Natural killer cell (primary cell): ENCODE measurements at places on chromosomes 13 and 19.

DNA sequence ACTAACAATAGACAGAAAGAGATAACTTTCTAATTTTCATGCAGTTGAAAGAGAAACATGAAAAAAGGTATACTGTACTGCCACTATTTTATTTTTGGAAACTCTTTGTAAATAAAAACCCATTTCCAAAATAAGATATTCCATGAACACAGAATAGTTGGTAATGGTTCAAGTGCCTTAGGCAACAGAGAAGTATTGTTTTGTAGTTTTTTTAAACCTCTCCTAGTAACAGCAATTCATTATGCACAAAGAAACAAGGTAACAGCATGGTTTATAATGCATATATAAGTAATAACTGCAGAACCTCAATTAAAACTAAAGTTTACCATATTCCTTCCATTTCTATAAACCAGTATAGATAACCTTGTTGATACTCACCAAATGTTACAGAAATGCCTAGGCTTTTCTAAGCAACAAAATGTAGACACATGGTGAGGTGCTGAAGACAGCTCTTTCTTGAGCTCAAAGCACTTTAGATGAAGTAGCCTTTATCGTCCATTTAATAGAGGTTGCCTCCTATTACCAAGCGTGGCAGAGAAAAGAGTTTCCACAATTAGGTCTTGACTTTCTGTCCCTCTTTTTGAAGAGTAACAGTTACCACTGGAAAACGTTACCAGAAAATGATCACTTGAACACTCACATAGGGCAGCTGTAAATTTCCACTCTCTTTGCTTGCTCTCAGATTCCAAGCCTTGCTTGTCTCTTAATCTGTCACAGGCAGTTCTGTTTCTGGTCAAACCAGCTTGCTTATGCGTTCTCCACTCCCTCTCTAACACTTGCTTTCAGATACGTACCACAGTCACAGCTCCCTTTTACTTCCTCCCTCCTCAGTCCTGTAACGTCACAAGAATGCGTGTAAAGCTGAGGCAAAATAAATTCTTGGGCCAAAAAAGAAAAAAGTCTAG is 42.9 kb downstream of the CAB39L start:
- DNase-seq = no peak

DNA sequence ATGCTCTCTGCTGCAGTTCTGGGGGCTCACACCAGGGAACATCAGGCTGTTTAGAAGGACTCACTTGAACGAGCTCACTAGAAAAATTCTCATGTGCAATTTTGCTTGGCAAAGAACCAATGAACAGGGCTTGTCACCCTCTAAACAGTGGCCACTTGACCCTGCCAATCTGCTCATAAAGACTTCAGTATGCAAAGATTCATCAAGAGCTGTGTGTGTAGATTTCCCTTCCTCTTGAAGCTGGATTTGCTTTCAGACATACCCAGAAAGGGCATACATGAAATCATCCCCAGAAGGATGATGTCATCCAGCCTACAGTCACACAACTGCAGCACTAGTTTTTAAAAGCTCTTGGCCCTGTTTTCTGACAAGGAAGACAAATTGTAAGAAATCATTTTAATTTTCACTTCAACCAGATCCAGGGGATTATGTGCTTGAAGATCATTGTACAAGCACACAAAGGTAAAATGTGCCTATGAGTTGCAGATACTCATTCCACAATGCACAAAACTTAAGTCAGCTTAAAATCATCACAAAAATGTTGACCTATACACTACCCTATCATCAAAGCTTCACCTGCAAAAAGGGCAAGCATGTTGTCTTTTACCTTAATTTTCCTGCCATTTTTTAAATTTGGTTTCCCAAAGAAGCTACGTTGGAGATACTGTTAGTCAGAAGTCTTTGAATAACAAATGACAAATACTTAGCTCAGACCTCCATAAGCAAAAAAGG is 5.2 kb upstream of the STK24 start:
- DNase-seq = no peak

DNA sequence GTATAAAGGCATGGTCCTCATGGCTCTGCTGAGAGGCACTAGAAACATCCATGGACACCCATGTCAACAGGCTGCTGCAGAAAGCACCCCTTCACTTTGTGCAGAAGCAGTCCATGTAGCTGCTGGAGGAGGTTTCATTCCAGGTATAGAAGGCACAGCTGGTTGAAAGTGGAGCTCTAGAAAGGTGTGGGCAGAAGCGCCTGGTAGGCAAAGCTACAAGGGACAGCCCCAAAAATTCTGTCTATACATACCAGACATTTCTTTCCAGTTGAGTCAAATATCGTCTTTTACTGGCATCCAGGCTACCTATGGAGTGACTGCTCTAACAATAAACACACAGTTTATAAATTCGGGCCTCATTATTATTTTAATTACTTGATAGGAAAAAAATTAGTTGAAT is 129.3 kb downstream of the ENOX1 start:
- no peak for DNase-seq

- no peak for DNase-seq
Observed at GRCh38 chr13:40352380-40352778, 314.1 kb downstream of the FOXO1 start.

GRCh38 chr13:50334944-50335343 is 319.7 kb downstream of the KCNRG start:
- DNase-seq = no peak

DNA sequence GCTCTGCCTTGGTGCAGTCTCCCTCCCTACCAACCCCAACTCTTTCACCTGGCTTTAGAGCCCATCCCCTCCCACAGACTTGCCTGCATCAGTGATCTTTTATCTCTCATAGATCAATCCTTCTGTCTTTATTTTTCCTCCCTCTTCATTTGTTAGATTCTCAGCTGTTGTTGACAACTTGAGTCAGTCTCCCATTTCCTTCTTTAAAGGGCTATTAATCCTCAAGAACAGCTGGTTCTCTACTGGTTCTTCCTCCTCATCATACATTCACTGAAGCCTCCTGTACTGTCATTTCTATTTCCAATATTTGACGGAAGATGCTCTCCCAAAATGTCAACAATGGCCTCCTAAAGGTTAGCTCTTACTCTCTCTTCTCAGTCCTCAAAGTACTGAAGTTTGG is 408.2 kb downstream of the TBC1D4 start:
- DNase-seq = no peak

DNA sequence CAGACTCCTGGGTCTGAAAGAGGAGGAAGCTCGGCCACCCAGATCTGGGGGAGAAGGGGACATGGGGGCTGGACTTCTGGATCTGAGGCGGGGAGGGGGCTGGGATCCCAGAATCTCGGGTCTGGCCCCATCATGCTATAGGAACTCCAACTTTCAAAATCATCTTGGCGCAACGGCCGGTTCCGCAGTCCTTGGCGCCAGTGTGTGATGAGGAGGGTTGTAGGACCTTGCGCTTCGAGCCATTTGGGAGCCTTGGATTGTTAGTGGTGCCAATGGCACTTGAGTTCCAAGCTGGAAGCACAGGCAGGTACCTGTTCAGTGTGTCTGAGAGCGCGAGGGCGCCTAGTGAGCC is 324 bp downstream of the RUVBL2 start:
- no peak for DNase-seq

GRCh38 chr19:16316506-16316882 is 8.1 kb upstream of the KLF2 start:
- no peak for DNase-seq

- DNase-seq = no peak
Observed at GRCh38 chr13:29105779-29106178, 285.6 kb downstream of the MTUS2 start.
